ENCODE measurements at places on chromosomes 3 and 15.
A peak's percentile ranks its signal among the peaks of the same experiment; 100 is the strongest.

DNA sequence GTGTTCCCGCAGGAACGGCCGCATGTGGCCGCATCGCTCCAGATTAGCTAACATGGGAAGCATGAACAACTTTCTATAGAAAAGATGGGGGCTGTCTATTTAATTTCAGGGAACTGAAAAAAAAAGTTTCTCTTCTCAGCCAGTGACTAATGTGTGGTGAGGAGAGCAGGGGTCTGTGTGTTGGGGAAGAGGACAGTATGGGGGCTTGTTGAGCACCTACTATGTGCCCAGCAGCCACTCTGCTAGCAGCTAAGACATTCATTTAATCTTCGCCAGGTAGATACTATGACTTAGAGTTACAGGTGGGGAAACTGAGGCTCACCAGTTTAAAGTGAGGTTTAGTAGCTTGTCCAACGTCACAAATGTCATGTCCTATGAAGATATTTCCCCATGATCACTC is 56.6 kb downstream of the MGLL start:
- no peak for DNase-seq

DNA sequence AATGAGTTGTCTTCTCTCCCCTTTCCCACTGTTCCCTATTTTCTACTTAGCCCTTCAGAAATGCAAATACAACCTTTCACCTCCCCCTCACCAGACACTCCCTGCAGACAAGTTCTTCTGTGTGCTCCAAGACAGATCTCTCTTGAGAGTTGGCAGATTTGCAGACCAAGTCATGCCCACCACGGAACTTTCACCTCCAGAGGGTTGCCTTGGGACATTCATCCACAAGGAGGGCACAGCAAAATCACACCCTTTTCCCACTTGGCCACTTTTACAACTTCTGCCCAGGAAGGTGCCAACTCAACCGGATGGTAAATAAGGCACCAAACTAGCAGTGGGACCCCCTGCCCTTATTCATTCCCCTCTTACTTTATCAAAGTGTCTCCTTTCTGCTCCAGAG is 53.5 kb downstream of the SLC30A4 start:
- DNase-seq = no peak

DNA sequence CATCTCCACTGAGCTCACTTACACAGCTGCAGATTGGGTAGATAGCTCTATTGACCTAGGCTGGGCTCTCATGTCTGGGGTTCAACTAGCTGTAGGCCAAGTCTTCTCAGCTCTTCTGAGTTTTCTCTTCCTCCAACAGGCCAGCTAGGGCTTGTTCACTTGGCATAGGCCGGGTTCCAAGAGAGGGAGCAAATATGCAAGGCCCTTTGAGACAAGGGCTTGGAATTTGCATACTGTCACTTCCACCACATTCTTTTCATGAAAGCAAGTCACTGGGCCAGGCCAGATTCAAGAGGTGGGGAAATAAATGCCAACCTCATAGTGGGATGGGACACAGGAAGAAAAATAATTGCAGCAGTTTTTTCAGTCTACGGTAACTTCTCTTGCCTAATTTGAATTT is 25.2 kb downstream of the PIGB start:
- DNase-seq = no peak

- no peak for DNase-seq
Observed at GRCh38 chr3:15525790-15526189, 4.3 kb upstream of the COLQ start.

DNA sequence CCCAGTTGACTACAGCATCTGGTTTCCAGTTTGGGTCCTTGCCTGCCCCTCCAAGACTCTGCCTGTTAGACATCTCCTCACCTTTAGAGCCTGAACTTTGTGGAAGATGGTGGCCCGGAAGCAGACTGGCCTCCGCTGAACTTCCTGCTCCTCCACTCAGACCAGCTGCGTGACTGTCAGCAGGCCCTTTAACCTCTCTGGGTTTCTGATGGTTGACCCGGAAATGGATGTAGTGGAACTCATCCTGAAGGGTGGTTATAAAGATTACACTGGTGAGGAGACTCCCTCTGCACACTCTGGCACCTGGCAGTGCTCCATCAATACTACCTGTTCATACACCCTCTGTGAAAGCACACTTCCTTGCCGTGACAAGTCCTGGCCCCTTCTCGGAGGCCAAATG is 151.9 kb upstream of the TLE3 start:
- no peak for DNase-seq

DNA sequence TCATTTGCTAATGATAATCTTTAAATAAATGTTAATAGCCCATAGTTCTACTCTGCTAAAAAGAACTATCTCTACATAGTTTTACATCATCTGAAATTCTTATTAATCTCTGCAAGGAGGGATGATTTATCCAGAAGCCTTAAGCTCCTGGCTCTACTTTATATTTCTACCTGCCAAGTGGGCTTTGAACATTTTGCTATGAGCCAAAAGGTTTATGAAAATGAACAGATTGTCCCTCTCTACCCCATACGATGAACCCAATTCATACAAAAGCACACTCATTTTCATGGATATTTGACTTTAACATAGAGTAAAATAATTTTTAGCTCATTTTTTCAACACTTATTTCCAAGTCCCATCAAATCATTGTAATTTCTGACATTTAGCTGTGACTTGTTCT is 611.0 kb downstream of the NSUN3 start:
- no peak for DNase-seq

DNA sequence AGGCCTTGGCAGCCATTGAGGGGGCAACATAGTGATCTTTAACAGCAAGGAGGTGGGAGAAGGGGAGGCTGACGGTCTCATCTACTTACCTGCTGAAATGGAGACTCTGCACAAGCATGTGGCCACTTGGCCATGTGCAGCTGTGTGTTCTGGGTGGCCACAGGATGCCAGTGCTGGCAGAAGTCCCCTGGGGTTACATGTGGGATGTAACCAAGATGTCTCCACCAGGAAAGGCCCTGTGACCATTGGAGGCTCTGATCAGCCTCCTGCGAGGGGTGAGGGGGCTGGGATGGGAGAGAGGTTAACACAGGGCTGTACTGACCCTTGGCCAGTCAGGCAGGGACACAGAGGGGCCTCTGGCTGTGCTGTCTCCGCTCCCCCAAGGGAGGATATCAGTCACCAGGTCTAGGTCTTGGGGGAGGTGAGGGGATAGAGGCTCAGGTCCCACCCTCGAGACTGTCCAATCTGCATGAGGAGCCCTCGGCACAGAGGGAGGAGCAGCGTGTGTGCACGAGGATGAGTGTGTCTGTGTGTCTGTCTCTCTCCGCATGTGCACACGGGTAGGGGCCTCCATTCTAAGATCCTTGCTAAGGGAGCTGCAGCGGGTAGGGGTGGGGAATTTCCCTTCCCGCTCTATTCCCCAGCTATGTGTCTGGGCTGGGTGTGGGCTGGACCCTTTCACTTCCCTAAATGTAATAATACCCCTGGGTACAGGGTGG is 19.5 kb downstream of the PRKCD start:
- no peak for DNase-seq

DNA sequence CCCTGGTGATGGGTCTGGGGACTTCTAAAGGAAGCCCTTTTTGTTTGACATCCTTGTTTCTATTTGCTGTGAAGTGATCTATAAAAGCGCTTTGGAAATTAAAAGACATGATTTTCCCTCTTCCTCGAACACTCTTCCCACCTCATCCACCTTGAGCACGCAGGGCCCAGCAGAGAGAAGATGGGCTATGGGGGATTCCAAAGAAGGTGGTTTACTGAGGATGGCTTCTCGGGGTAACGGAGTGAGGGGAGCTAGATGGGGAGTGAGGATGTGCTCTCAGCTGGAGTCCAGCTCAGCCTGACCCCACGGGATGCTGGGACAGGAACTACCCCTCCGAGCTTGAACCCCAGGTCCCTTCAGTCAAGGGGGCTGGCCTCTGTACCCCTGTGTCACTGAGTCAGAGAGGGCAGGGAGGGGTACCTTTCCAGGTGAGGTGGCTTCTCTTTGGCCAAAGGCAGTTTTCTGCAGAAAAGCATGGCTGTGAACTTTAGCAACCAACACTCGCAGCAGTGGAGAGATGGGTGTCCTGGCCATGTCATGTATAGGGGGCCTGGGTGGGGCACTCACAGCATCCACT is 180.7 kb upstream of the SMAD3 start:
- DNase-seq = no peak

DNA sequence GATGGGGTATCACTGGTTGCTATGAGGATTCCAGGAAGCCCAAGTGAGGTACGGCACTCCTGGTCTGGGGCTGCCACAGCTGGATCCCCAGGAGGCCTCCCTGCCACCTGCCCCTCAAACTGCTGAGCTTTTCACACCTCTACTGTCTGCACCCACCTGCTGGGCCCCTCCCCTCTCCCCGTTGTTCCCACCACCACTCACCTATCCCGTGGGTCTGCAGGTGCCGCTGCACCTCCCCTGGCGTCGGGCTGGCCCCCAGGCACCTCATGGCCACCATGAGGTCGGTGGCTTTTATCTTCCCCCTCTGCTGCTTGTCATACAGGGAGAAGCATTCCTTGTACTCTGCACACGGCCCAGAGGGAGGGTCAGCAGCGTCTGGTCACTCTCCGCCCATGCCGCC is 5.8 kb downstream of the CALML4 start:
- DNase-seq = no peak

DNA sequence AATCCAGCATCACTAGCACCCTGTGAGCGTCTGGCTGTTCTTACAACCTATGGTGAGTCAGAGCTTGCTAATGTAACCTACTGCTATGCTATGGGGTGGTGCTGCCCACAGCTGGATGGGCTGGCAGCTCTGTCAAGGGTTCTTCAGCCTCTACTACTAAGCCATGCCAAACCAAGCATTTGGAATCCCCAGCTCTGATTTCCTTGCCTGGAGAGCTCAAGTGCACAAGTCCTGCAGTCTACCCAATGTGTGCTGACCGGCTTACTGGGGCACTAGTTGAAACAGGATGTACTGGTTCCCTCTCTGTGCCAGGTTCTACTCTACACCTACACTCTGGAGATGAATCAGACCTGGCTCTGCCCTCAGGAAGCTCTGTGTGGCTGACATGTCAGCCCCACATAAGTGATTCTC is 4.2 kb downstream of the TEX264 start:
- DNase-seq = peak; percentile 34

Measured in stimulated activated naive CD8-positive, alpha-beta T cell treated with anti-CD3 and anti-CD28 coated beads, Interleukin-15, Interleukin-2, amounts not matched to agents 100 U/mL and 50 U/mL, for 24 hours (primary cell).